ENCODE measurements at places on chromosomes 4 and X. TPM values are rescaled to one million over a fixed set of nuclear protein-coding genes. Genes with fewer than 3 reads are reported as not detected.

KLB gene
- total RNA-seq = not detected

S100G gene
- total RNA-seq = not detected

MAGED4 gene
- total RNA-seq = 0.61 TPM

TGIF2LX gene
- not detected for total RNA-seq

- peaks cover 24% of the 10 kb centered on the region for H3K4me1 ChIP-seq
- H3K36me3 ChIP-seq = peaks cover 17% of the 10 kb centered on the region
- ATAC-seq = peak; percentile 15
- H3K27ac ChIP-seq = no peak overlapping the region
- H3K27me3 ChIP-seq = no peaks in the 10 kb centered on the region
- H3K4me3 ChIP-seq = peak overlapping the region; percentile 78
These were observed 1.3 kb downstream of the CHST7 start for GRCh38 chrX:46574774-46575381.

- no peaks in the 10 kb centered on the region for H3K27me3 ChIP-seq
- no peaks in the 10 kb centered on the region for H3K36me3 ChIP-seq
- no peaks in the 10 kb centered on the region for H3K4me1 ChIP-seq
- ATAC-seq = peak; percentile 78
These were observed 40.5 kb upstream of the OGT start for GRCh38 chrX:71492231-71493065.

- peaks cover 11% of the 10 kb centered on the region for H3K36me3 ChIP-seq
- no peak for ATAC-seq
These were observed 27.5 kb downstream of the TBC1D19 start for GRCh38 chr4:26611372-26611771.

GRCh38 chr4:63644396-63644795, 764.9 kb downstream of the TECRL start:
- H3K4me1 ChIP-seq = no peaks in the 10 kb centered on the region
- H3K36me3 ChIP-seq = no peaks in the 10 kb centered on the region
- H3K27ac ChIP-seq = no peak overlapping the region
- H3K27me3 ChIP-seq = no peaks in the 10 kb centered on the region
- ATAC-seq = no peak

GRCh38 chr4:124386648-124387047, 325.9 kb downstream of the ANKRD50 start:
- no peaks in the 10 kb centered on the region for H3K27me3 ChIP-seq
- H3K27ac ChIP-seq = no peak overlapping the region
- no peak for ATAC-seq
- no peaks in the 10 kb centered on the region for H3K4me1 ChIP-seq
- no peak overlapping the region for H3K4me3 ChIP-seq
- H3K36me3 ChIP-seq = no peaks in the 10 kb centered on the region

GRCh38 chrX:149145845-149146285, 359.2 kb downstream of the IDS start:
- no peak overlapping the region for H3K4me3 ChIP-seq
- ATAC-seq = peak; percentile 50
- no peaks in the 10 kb centered on the region for H3K4me1 ChIP-seq

- H3K4me3 ChIP-seq = no peak overlapping the region
- no peaks in the 10 kb centered on the region for H3K36me3 ChIP-seq
- H3K27me3 ChIP-seq = no peaks in the 10 kb centered on the region
- no peak overlapping the region for H3K27ac ChIP-seq
- H3K4me1 ChIP-seq = no peaks in the 10 kb centered on the region
These were observed 67.1 kb downstream of the PGRMC2 start for GRCh38 chr4:128220286-128221235.

Data from activated T-helper 17 cell treated with anti-CD3 and anti-CD28 coated beads, Interleukin-2, amount 50 U/mL, for 72 hours (primary cell).